ENCODE measurements at places on chromosomes 6 and 20.

GRCh38 chr6:2245877-2246863 lies 765 bp upstream of the GMDS start:
- DNase-seq: peak; percentile 65

GRCh38 chr6:35543459-35544193 lies 30.9 kb upstream of the TULP1 start:
- DNase-seq: no peak

DNA sequence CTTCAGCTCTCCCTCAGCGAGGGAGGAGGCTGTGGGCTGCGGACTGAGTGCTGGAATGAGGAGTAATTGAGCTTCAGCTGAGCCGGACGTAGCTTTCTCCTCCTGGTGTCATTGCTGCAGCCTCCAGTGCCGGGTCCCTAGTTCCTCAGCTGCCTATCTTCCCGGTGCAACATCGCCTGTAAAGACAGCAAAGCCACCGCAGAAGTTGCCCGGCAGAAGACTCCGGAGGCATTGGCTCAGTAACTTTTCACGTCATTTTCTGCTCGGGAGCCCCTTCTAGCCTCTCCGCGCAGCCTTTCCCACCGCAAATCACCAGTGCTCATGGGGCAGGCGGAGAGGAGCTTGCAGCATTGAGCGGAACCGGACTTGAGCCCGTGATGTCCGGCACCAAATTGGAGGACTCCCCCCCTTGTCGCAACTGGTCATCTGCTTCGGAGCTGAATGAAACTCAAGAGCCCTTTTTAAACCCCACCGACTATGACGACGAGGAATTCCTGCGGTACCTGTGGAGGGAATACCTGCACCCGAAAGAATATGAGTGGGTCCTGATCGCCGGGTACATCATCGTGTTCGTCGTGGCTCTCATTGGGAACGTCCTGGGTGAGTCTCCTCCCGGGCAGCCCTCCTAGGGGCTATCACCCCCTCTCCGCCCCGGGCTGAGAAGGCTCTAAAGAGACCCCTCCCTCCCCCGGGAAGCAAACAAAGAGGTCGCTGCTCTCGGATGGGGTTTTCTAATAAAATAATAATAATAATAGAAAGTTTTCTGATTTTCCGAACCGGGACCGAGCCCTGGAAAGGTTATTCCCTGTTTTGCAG lies at the start of gene HCRTR2:
HCRTR2 (plus strand) TSS at position 305 of the 816 bp plus-strand sequence; CDS start at position 378, 73 bp downstream.
- DNase-seq: no peak

DNA sequence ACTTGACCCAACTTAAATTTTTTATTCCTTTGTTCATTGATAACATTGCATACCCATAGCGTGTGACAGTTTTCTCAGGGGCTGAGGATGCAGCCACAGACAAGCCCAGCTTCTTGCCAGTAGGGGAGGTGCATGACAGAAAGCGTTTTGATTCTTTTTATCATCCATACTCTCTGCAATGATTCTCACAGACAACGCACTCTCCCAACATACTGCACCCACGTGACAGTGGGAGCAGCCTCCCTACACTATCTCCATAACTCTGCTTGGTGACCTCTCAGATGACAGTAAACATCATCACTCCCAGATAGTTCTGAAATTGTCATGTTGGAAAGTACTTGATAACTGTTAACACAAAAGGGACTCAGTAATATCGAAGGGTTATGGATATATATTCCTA lies 481.2 kb upstream of the AGPAT4 start:
- DNase-seq: no peak

DNA sequence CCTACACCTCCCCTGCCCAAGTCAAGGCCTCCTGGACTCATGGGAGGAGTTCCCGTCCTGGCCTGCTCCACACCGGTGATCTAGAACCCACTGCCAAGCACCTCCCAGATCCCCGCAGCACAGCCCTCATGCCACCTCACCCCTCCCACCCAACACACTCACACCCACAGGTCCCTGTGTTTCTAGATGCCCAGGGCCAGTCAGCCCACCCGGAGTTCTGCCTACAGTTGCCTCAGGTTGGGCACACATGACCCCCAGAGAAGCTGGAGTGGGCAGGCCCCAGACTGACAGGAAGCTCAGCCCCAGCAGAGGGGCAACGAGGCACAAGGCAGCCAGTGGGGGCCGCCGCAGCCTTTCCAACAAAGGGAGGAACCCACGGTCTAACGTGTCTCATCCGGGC lies 29.6 kb downstream of the RRBP1 start:
- no peak for DNase-seq

DNA sequence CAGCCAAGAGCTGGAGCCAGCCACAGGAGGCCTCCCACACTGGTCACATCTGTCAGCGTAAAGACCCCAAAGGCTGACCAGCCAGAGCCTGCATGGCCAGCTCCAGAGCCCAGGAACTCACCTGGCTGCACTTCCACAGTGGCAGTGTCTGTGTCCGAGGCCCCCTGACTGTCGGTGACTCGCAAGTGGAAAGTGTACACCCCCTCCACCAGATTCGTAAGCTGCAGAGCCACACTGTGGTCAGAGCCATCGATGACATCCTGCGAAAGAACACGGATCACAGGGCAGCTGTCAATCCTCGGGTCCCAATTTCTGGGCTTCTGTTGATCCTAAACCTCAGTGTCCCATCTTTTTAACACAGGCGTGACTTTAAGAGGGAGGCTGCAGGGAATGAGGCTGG lies 69.3 kb downstream of the ALDH5A1 start:
- DNase-seq: no peak

- DNase-seq: no peak
Measured at GRCh38 chr6:148518511-148519156, 176.0 kb downstream of the SASH1 start.

GRCh38 chr6:154528310-154528915 lies 17.9 kb upstream of the CNKSR3 start:
- no peak for DNase-seq

DNA sequence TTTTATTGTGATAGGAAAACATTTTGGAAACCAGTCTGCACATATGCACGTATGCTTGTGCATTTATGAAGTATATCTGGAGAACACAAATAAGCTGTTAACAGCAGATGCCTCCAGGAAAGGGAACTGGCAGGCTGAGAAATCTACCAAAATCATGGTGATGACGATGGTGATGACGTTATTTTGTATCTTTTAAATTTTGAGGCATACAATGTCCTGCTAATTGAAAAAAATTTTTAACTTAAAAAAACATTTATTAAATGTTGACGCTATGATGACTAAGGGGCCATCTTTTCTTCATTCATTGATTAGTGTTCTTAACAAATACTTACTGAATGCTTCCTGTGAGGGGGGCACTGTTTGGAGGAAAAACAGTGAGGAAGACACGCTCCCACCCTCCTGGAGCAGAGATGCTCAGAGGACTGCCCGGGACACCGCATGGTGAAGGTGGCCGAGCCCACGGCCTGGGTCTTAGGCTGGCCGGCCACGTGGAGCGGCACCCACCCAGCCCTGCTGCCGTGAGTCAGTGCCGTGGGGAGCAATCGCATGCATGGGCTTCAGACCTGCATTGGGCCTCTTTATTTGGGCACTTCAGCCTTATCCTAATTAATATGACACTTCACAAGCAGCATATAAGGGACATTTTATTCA lies 15.9 kb upstream of the ENTPD6 start:
- DNase-seq: no peak

GRCh38 chr6:6856538-6857523 lies 250.9 kb upstream of the RREB1 start:
- peak; percentile 65 for DNase-seq

All from adrenal gland (tissue), 19 donors.